ENCODE measurements at places on chromosomes 6 and 20.

- peak; percentile 84 for DNase-seq
Observed at GRCh38 chr20:3312940-3313682, 74.1 kb upstream of the SLC4A11 start.

DNA sequence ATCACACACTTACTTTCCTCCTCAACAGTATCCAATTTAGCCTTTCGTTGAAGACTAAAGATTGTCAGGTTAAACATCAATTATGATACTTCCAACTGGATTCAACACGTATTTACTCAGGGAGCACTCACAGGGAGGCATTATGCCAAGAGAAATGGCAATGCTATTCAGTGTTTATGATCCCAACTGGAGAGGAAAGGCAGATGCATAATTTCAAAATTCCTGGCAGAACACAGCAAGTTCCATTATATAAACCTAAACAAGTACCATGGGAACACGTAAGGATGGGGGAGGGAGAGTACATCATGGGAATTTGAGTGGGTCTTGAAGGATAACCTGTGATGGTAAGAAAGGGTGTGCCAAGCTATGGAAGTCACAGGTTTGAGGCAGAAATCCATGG lies 112.7 kb downstream of the ISM1 start:
- DNase-seq: no peak

GRCh38 chr6:161115468-161115867 lies 123.9 kb downstream of the MAP3K4 start:
- no peak for DNase-seq

GRCh38 chr6:24105191-24105590 lies 20.8 kb upstream of the NRSN1 start:
- DNase-seq: no peak

DNA sequence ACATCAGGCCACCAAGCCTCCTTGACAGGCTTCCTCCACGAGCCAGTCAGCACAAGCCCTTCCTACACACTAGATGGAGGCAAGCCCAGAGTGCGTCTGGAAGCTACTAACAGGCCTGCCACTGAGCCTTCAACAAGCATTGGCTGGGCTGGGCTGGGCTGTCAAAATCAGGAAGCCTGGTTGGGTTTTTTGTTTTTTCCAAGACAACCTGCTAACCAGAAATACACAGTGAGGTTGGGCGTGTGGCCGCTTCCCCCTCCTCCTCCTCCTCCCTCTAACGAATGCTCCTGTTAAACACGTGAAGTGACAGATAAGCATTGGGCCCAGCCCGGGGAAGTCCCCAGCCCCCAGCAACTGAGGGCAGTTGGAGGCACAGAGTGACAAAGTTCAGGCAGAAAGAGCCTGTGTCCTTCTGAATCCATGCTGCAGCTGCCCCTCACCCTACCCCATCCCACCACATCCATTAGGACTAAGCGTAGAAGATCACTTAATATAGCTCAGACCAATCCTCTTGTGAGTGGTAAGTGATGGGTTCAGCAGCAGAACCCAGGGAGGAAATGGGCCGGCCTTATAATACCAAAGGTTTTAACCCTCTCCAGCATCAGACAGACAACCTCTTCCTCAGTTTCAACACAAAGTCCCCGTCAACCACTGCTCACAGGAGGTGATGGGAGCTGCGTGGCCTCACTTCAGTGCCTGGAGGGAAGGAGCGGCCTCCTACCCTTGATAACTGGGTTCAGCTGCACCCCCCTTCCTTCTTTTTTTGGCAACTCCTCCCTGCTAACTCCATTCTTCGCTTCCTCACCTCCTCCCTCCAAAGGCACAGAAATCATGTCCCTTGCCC lies 1.1 kb downstream of the NFATC2 start:
- DNase-seq: peak; percentile 78

DNA sequence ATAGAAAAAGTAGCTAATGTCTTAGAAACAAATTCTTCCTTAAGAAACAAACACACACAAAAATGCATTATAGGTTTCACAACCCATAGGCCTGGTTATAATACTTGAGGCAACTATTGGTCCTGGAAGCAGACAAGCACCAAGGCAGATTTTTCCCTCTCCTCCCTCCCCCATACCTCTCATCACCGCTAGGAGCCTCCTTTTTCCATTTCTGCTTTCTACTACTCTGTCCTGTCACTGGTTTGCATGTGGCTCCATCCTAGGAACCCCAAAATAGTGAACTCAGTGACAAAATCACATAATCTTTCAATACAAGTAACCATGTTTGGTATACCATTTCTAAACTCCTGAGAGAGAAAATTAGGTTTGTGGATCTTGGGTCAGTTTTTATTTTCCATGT lies 66.1 kb downstream of the HMGCLL1 start:
- no peak for DNase-seq

GRCh38 chr6:143064951-143065683 lies 4.4 kb downstream of the AIG1 start:
- DNase-seq: peak; percentile 58

DNA sequence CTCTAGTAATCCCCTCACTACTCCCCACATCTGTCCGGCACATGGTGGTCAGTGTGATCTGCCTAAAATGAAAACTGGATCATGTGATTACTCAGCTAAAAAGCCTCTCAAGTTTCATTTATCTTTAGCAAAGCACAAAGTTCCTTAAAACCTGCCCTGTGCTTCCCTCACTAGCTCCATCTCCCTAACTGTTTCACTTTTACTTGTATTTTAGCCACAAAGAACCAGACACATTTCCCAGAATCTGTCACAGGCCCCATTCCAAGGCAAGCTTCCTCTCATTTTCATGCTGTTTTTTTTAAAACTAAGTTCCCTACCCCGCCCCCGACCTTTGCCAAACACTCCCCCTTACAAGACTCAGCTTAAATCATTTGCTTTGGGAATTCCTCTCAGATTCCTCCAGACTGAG lies 8.9 kb upstream of the IGF2R start:
- peak; percentile 39 for DNase-seq

DNA sequence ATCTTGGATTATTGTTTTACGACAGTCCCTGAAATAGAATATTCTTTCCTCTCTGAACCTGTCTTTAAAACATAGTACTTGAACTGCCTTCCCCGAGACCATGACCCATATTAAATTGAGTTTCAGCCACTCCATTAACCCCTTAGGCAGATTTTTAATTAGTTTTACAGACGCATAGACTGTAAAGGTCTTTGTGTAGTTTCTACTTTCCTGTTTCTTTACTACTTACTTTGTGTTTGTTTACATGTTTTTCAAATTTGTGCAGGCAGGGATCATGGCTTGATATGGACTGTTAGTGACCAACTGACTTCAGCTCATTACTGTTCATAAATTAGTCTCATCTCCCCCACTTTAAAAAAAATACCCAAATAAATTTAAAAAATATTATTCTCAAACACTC lies 53.8 kb downstream of the FYN start:
- no peak for DNase-seq

- no peak for DNase-seq
Observed at GRCh38 chr6:107460083-107460631, 793 bp upstream of the PDSS2 start.

DNA sequence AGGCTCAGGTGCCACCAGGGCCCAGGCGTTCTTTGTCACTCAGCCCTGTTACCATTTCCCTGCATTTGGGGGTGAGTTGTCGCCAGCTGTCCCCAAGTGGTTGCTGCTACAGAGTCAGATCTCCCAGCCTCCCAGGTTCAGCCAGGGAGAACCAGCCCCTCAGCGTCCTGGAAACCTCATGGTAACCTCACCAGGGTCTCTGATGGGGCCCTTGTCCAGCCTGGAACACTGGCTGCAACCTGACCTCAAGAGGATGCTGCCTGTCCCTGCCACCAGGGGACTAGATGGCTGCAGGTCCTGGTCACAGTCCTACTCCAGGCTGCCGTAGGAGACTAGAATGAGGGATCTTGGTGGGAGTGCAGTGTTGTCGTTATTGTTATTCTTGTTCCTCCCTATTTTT lies 228.3 kb upstream of the PDE10A start:
- no peak for DNase-seq

DNA sequence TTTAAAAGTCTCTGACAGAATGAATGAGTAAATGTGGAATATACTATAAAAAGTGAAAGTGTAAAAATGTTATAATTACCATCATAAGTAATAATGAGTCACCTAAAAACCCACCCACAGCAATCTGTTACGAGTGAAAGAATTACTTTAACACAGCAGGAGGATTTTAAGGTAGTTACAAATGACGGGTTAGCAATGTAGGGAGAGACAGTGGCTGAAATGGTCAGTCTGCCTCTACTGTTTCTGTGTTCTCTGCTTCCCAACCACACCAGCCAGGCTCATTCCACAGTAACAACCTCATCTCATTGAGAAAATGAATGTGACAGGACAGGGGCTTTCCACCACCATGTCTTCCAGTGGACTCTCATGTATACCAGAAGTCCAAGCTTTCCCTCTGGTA lies 124.4 kb upstream of the KCNK16 start:
- DNase-seq: no peak

- peak; percentile 78 for DNase-seq
Observed at GRCh38 chr6:7542874-7543624, 1.6 kb downstream of the DSP start.

GRCh38 chr6:38460186-38460585 lies 179.5 kb downstream of the BTBD9 start:
- peak; percentile 98 for DNase-seq

- no peak for DNase-seq
Observed at GRCh38 chr6:13927203-13927602, 2.5 kb downstream of the RNF182 start.

- peak; percentile 67 for DNase-seq
Observed at GRCh38 chr6:5968817-5969734, 37.6 kb downstream of the NRN1 start.

DNA sequence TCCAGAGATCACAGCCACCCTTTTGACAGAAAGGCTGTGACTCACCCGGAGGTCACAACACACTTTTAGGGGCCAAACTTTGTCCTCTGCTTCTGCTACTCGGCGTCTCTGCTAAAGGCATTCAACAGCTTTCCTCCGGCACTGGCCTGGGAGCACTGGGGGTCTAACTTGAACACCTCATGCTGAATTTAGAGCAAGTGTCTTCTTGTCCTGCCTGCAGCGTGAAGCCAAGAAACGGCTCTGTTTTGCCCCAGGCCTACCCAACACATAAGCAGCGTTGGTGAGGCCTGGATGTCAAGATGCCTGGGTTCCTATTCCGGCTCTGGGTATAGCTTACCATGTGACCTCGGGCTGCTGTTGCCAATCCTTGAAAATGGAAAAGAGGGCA lies 2.3 kb downstream of the CDH22 start:
- DNase-seq: no peak

- DNase-seq: no peak
Observed at GRCh38 chr20:58868795-58869194, 16.3 kb downstream of the GNAS start.

All from AG10803 (cell line).